ENCODE measurements at places on chromosomes 11 and 22.

DNA sequence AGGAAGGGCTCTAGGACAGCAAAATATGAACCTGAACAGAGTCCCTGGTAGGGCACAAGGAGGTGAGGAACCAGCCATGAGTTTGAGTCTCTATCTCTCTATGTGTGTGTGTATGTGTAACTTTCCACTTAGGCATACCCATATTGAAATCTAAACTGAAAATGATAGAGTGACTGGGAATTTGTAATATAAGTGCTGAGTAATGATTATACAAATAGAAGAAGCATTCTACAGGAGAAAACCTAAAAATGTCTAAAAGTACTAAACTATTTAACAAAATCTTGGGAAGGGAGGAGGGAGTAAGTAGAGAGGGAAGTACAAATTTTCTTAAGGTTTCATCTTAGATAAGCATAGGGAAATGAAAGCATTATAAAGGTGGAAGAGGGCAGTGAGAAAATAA is 97.1 kb upstream of the ZC3H12C start:
- no peak for DNase-seq

DNA sequence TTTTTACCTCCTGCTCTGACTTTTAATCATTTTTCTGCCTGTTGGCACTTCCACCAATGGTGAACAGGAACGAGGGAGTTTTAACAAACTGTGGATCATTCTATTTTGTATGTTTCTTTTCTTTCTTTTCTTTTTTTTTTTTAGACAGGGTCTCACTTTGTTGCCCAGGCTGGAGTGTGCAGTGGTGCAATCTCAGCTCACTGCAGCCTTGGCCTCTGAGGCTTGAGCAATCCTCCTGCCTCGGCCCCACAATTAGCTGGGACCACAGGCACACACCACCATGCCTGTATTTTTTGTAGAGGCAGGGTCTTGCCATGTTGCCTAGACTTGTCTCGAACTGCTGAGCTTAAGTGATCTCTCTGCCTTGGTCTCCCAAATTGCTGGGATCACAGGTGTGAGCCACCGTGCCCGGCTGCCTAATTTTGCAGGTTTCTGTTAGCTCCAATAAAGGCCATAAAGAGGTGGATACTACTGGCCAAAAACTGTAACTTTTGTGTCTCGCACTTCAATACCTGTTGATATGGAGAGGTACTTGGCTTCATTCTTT is 59.8 kb downstream of the SLC25A17 start:
- DNase-seq: no peak

- DNase-seq: no peak
Observed at GRCh38 chr11:112997857-112998466, 36.7 kb downstream of the NCAM1 start.

DNA sequence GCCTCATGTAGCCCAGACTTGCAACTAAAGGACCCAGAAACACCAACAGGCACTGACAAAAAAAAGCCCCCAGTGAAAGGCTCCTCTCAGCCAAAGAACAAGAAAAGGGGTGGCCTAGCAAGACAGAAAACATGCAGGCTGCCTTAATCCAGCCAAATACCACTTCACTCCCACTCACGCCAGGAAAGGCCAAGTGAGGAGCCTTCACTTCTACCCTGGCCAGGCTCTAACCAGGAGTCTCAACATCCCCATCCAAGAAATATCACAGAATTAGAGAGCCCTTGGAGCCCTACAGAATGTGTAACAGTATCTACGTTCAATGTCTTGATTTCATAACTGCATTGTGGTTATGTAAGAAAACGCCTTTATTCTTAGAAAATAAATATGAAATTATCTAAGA is 149.0 kb downstream of the APOL5 start:
- no peak for DNase-seq

DNA sequence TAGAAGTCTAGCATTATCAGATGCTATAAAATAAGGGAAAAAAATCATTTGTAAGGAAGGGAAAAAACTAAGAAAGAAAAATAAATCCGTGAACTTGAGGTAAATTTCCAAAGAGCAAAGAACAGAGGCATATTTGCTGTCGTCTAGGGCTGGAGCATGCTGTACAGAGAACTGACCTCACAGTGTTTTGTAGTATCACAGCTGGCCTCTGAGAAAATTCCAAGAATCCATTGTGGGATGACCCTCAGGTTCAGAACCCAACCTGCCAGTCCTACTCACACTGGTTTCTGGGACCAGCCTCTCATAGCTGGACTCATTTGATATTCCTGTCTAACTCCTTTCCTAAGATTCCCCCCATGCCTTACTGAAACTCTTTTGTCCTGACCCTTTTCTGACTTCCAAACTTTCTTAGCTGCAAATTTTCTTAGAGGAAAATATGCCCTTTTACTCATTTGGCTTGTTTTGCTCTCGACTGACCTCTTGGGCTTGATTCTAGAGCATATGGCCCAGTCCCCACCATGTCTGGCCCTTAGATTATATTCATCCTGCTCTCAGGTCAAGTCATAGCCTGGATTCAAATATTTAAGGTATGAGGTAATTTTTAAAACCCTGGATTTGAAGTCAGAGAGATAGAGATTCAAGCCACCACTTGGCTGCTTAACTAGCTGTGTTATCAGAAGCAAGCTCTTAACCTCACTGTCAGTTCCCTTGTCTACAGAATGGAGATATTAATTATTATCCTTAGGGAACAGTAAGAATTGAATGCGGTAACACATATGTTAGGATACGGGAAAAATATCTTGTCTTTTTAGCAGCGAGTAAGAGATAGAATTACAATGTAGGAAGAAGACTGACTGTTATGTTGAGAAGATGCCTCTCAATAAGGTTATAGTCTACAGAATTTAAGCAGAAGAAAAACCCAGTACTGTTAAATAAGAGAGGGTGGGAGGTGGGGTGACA is 89.7 kb upstream of the KCNA4 start:
- no peak for DNase-seq

DNA sequence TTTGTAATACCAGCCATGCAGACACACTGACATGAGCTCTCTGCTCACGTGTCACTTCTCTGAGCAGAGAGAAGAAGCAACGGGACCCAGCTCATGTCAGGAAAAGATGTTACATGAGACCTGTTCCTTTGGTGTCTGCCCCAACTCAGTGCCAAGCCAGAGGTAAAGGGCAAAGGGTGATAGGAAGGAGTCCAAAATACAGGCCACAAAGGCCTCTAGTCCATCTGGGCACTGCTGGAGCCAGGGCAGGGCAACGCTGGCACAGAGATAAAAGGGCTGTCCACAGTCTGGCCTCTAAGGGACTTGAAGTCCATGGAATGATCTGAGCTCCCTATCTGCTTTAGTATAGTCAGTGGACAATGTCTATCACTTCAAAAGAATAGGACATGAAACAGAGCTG is 79.3 kb downstream of the SLC1A2 start:
- no peak for DNase-seq

DNA sequence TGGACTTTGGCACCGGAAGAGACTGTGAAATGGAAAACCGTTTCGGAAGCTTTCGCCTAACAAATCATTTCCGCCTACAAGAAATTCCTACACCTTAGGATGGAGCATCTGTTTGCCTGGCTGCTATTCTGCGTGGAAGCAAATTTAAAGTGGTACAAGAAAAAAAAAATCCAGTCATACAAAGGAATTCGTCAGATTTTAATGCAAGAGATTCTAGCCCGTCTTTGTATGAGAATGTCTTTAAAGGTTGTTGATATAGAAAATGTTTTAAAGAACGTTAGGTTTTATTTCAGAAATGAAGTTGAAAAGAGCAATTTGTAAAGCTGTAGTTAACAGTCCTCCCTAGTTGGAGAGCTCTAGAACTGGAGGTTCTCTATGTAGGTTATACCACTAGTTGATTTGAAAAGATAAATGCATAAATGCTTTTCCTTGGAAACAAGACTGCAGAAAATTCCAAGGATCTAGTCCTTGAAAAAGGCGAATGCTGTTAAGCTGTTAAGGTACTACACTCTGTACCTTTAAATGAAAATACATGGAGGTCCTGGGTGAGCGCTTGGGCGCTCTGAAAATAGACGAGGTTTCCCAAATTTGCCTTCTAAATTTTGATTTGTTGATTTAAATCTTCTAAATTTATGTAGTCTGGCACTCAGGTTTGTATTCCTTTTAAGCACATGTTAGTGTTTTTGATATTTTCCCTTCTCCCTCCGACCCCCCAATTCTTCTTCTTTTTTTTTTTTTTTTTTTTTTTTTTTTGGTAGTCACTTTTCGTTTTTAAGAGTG is 2.4 kb downstream of the NCR3LG1 start:
- DNase-seq: peak; percentile 10

- DNase-seq: no peak
Observed at GRCh38 chr11:122897606-122898210, 15.1 kb downstream of the JHY start.

DNA sequence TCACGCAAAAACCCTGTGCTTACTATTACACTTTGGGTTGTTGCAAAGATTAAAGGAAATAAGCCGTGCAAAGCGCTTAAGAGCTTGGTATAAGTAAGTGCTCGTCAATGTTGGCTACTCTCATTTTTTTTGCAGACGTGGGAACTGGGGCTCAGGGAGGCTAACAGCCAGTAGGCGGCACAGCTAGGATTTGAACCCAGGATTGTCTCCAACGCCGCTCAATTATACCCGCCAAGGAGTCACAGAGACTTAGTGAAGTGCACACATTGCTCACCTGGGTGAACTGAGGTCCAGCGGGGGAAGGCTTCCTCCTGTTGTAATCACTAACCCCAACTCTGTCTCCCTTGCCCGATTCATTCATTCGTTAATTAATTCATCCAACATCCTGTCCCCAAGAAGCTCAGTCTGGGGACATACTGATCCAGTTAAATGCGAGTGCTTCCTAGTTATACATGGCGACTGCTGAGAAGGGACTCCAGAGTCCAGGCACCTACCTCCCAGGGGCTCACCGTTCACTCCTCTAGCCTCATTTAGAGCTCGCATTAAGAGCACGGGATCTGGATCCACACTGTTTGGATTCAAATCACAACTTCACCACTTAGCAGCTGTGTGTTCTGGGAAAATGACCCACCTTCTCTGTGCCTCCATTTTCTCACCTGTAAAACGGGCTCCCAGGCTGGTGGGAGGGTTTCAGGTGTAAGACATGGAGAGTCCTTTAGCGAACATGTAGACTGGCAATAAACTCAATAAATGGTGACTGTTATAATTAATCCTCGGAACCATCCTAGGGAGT is 838 bp upstream of the MTFP1 start:
- no peak for DNase-seq

GRCh38 chr11:115581871-115582639 is 77.8 kb upstream of the CADM1 start:
- DNase-seq: no peak

DNA sequence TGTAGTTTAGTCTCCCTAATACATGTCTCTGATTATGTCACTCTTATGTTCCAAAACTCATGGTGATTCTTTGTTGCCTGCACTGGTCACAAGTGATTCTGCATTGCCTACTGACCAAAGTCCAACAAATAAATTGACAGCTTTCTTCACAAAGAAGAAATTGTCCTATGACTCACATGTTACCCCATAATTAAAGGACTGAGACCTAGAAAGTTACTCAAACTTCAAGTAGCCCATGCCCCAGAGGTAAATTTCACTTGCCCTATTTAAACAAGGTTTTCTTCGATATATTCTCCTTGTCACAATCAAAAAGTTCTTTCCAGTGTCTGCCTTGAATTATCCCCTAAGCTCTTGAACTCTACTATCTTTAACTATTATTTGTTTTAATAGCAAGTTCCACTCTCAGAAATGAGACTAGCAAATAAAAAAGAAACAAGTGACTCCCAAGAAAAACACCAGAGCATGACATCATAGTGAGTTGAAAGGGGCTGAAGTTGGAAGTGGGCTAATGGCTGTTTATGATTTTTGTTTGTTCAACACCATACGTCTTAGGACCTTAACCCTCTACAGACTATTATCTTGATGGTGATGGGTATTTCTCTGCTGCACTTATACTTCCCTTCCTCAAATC is 94.5 kb upstream of the BLID start:
- DNase-seq: no peak

- DNase-seq: no peak
Observed at GRCh38 chr11:110377434-110377833, 52.3 kb upstream of the FDX1 start.

- DNase-seq: no peak
Observed at GRCh38 chr22:43745411-43745770, 66.7 kb downstream of the EFCAB6 start.

DNA sequence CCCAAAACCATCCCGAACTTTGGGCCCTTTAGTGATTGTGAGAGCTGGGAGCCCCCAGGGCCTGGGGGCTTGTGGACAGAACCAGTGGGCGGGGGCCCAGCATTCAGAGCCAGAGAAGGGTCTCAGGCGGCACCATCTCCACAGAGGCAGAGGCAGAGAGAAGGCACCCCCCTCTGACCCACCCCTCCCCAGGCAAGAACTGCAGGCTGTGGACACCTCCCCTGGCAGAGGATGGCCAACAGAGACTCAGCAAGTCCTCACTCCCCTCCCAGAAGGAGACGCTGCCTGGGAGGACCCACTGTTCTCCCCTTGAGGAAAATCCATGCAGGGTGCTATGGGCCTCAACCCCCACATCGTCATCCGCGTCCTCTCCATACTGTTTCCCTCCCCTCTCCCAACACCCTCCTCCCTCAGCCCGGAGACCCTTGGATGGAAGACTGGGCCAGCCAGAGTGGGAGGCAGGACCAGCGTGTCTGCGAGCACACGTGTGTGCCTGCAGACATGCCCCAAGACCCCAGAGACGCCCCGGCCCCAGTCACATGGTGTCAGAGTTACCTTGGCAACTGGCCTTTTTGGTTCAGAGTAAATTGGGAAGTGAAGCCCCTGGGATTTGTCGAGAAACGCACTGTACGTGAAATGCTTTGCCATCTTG is 42.6 kb downstream of the KCNC1 start:
- no peak for DNase-seq

- DNase-seq: no peak
Observed at GRCh38 chr11:19868281-19868821, 155.7 kb downstream of the NAV2 start.

DNA sequence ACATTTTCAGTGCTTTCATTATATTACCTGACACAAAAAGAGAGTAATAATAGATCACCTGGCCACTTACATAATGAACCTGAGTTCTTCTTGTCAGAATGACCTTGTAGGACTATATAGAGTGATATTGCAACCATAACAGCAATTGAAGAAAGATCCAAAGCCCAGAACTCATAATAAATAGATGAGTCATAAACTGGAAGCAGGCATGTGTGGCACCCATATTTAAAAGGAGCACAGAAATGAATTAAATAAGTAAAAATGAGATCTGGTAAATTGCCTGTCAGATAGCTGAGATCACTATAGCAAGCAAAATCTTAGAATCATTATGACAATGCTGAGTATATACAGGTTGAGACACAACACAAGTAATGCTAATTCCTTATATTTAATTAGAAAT is 331.8 kb downstream of the AASDHPPT start:
- no peak for DNase-seq

GRCh38 chr11:67062526-67063373 is 6.1 kb downstream of the RHOD start:
- no peak for DNase-seq

- DNase-seq: no peak
Observed at GRCh38 chr22:30607300-30607930, 441 bp downstream of the TCN2 start.

- DNase-seq: no peak
Observed at GRCh38 chr11:57842873-57843272, 81.3 kb downstream of the CTNND1 start.

All from CD4-positive, alpha-beta memory T cell (primary cell).